ENCODE measurements at places on chromosomes 6 and 20. TPM values are rescaled to one million over a fixed set of nuclear protein-coding genes. Genes with fewer than 3 reads are reported as not detected.

GRCh38 chr20:35588397-35588796 is 27.2 kb upstream of the SPAG4 start:
- DNase-seq, result no peak

Gene PLEKHG1
- total RNA-seq, result 5.4 TPM

- no peak for DNase-seq
Observed at GRCh38 chr6:163457637-163458561, 43.4 kb downstream of the QKI start.

DNA sequence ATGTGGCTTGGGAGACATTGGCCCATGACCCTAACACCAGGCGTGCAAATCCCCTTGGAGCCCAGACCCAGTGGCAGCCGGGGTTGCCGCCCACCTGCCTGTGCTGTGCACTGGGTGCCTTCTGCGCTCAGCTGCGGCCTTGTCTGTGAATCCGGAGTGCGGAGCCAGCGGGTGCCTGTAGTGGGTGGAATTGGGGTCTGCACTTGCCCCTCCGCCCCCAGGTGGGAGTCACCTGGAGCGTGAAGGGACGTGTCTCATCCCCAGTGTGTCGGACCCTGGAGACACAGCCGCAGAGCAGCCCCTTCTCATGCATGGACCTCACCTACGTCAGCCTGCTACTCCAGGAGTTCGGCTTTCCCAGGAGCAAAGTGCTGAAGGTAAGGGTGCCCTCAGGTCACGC is 22.9 kb upstream of the PYGB start:
- no peak for DNase-seq

- DNase-seq, result no peak
Observed at GRCh38 chr20:14992153-14992552, 654.7 kb upstream of the FLRT3 start.

DNA sequence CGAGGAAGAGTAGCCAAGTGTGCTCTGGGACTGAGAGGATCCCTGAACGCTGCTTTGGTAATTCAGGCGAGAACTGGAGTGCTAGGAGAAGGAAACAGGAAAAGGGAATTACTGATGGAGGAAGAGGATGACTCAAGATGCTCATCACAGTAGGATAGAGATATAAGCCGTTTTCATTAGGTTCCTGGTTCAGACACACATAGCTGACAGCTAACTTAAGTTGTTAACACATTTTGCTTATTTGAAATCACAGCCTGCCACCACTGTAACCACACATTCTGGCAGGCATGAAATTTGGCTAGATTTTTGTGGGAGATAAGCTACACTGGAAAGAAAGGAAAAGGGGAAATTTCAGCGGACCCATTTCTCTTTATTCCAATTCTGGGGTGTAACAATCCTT is 138.2 kb upstream of the SLC22A16 start:
- no peak for DNase-seq

GRCh38 chr20:49741977-49742376 is 28.3 kb upstream of the B4GALT5 start:
- no peak for DNase-seq
